Activated naive CD4-positive, alpha-beta T cell treated with anti-CD3 and anti-CD28 coated beads, Interleukin-2, amount 50 U/mL, for 16 hours (primary cell): ENCODE measurements at places on chromosomes 3 and 15.
A peak's percentile ranks its signal among the peaks of the same experiment; 100 is the strongest.

DNA sequence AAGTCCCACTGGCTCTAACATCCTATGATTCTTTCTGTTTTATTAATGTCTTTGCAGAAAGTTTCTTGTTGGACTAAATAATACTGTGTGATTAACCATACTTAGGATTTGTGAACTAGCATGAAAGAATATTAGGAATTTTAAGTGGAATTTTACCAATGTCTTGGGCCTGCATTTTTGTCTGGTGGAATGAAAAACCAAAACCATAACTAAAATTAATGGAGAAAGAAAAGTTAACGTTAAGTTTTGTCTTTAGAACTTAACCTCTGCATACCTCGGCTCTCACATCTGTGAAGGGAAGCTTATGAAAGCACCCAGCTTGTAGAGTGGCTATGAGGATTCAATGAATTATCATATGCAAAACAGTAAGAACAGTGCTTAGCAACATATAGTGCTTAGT, 6.5 kb downstream of the FBN1 start:
- DNase-seq = no peak

GRCh38 chr15:47812470-47812999, 95.2 kb downstream of the SEMA6D start:
- no peak for DNase-seq

- no peak for DNase-seq
Observed at GRCh38 chr15:58537033-58537432, 105.2 kb downstream of the LIPC start.

- no peak for DNase-seq
Observed at GRCh38 chr3:177221744-177222143, 24.5 kb upstream of the TBL1XR1 start.

GRCh38 chr3:101567528-101568317, 6.1 kb downstream of the TRMT10C start:
- peak; percentile 56 for DNase-seq

DNA sequence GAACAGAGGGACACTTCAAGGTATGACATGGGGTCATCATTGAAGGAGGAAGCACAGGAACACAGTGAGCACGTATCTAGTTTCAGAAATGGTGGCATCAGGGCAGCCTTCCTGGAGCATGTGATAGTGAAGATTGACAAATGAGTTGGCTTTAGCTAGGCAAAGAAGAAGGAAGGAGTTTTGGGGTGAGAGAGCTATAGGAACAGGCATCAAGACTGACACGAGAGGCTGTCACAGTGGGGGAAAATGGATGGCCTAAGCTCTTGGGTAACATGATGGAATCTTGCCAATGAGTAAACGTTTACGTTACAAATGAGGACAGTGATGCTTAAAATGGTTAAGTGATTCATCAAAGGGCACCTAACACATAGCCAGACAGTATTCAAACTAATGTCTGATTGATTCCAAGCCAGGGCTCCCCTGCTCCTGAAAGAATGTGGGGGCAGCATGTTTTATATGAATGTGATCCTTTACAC, 23.1 kb upstream of the GPR171 start:
- no peak for DNase-seq

- DNase-seq = no peak
Observed at GRCh38 chr3:195255176-195255500, 15.8 kb downstream of the XXYLT1 start.

GRCh38 chr15:73826711-73827251, 46.6 kb upstream of the TBC1D21 start:
- no peak for DNase-seq

DNA sequence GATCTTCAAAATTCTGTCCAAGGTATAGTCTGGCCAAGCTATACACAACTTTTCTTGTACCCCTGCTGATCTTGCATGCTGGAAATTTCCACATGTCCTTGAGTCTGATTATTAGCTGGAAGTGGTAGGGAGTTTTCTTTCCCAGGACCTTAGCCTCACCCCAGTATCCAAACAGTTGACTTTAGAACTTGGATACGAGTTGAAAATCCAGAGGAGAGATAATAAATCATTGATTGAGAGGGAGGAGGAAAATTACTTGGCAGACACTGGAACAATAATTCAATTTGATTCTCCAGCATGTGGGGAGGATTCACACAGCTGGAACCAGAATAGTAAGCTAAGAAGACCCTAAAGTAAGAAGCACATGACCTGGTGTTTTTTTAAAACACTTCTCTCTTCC, 116.4 kb downstream of the IL5RA start:
- DNase-seq = no peak

DNA sequence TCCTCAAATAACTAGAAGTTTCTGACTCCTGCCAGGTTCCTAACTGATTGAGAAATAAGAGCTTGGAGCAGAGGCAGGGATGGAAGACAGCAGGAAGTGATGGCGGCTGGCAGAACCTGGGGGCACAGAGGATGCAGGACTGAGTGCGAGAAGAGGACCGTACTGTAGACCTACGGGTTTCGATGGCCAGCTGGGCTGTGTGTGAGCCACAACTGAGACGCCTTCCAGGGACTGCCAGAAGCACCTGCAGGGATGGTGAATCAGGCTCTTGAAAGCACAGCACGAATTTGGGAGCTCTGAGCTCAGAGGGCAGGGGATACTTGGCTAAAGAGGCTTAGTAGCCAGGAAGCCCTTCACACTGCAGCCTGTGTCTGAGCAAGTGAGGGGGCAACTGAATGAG, 165.6 kb downstream of the ABHD5 start:
- DNase-seq = no peak

DNA sequence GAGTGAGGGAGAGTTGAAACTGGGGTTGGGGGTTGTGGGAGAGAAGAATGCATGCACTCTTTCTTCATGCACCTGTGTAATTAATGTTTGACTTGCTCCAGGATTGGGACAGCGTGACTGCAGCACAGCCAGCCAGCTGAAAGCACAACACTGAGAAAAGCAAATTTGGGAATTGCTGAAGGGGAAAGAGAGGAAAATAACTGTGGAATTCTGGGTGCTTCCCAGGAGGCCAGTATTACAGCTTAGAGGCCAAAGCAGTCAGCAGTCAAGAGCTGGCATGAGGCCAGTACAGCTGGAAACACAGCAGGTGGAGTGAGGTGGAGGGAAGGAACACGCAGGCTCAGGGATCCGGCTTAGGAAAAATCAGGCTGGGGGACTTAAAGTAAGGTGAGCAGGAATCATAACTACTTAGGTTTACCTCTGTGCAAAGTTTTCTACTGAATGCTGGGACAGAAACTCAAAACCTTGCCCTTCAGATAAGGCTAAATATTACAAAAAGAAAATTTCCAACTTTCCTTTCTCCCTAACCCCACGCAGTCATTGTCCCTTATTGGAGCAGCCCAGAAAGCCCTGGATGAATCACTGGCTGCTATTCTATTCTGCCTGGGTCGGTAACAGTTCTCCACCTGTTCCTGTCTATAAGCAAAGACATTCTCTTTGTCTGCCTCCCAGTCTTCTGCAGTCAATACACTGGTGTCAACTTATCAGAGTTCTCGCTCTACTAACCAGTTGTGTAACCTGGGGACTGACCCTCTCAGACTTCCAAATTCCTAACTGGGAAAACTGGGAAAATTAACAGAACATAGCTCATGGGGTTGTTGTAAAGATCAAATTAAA, 167.2 kb downstream of the MAGI1 start:
- no peak for DNase-seq
